ENCODE measurements at places on chromosomes 2 and 18.

DNA sequence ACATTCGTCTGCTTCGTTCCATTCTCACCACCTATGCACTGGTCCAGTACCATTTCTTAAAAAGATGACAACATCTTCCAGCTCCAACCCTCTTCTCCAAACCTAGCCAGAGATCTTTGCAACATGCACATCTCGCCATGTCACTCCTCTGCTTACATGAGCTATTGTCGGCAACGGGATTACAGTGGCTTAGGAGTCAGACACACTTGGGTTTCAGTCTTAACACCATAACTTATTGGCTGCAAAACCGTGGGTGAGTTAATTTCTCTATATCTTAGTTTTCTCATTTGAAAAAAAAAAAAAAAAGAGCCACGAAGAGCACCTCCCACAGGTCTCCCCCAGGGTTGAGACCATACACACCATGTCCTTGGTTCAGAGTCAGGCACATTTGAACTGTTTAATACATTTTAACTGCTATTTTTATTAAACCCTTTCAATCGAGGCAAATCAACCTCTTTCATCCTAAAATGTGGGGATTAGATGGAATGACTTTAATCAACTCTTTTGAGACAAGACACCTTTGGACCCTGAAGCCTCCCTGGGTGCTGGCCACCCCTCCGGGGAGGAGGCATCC lies 889 bp downstream of the ANKRD29 start:
- DNase-seq: no peak

DNA sequence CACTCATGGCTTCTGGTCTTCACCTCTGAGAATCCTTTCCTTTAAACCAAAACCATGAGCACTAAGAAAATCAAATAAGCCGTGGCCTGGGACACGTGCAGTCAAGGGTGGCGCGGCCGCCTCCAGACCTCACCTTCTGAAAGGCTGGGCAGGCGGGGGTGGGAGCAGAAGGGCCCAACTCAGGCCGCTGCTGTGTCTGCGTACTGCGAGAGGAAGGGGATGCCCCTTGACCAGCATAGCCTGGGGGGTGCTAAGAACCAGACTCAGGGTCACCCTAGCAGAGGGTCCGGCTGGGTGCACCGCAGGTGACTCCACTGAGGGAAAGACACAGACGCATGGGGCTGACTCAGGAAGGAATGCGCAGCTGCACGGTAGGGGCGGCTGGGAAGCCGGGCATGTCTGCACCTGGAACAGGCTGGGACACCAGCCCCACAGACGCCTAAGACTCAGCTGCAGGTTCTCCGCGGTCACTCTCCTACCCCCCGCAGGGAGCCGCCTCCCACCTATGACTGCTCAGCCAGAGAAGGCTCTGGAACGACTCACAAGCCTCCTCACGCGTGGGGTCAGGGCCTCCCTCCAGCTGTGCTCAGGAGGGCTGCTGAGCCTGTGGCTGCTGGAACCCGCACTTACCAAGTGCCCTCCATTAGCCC lies 432.4 kb upstream of the MYT1L start:
- no peak for DNase-seq

DNA sequence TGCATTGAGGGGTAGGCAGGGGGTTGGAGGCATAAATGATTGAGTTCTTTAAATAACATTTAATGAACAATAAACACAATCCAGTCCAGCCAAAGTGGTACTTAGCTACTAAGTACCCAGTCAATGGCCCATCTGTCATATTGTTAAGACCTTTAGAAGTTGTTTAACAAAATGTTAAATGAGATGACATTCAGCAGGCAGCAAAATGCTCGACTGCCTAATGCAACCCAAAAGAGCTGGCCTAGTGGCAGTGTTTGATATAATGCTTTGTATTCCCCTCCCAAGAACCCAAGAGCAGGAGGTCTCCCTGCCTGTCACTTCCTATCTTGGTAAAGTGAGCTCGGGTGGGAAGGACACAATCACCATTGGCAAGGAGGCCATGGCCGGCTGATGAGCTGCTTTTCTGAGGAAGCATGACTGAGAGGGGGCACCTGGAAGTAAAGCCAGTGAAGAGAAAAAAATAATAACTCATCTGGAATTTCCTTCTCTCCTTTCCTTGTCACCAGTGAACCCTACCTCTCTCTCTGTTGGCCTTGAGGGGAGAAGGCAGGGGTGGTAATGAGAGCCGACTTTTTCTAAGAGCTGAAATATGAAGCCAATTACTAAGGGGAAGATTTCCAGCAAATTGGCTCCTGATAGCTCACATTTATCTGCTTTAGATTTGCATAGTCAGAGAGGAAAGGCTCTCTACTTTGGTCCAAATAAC lies 140.6 kb downstream of the C1D start:
- DNase-seq: no peak

- no peak for DNase-seq
Observed at GRCh38 chr18:49020129-49020528, 69.4 kb upstream of the SMAD7 start.

GRCh38 chr2:219273937-219274336 lies 5.2 kb upstream of the DNAJB2 start:
- DNase-seq: peak; percentile 49

GRCh38 chr18:74063023-74063422 lies 84.6 kb downstream of the FBXO15 start:
- no peak for DNase-seq

GRCh38 chr2:36493306-36493705 lies 104.7 kb downstream of the FEZ2 start:
- DNase-seq: no peak

- DNase-seq: no peak
Observed at GRCh38 chr2:166375195-166375735, 479 bp downstream of the SCN9A start.

All from adrenal gland (tissue), 19 donors.